ENCODE measurements at places on chromosomes 7 and 10. TPM values are rescaled to one million over a fixed set of nuclear protein-coding genes. Genes with fewer than 3 reads are reported as not detected.

Gene AKR1C1
- polyA plus RNA-seq = 124 TPM

Gene SFTPA1
- not detected for polyA plus RNA-seq

- no peak for DNase-seq
These were observed 851.3 kb downstream of the GRID1 start for GRCh38 chr10:85515316-85515715.

DNA sequence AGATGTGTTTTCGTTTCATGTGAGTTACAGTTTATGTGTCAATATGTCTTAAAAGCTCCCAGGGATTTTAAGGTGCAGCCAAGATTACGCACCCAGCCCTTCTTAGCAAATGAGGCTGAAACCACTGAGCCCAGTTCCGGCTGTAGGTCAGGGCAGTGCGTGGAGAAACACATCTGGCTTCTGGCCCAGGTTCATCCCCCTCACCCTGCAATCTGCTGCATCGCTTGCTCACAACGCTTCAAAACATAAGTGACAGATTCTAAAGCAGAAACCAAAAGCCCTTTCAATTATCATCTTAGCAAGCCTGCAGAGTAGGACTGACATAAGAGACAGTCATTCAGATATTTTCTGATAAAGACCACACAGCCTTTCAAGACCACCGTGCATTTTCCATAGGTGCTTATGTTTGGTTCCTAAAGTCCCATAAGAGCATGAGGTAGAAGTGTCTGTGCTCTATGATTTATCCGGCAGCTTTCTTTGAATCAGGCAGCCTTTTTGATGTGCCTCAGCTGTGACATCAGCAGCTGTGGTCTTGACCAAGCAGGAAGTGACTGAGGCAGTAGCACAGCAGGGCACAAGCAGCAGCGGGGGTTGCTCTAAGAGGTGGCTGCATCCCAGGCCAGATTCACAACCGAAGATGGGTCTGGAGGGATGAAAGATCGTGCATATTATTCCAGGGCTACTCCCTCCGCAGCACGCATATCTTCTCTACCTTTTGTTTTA, 72.1 kb upstream of the LYZL2 start:
- no peak for DNase-seq

GRCh38 chr10:58807629-58808022, 295.0 kb downstream of the BICC1 start:
- peak; percentile 18 for DNase-seq

DNA sequence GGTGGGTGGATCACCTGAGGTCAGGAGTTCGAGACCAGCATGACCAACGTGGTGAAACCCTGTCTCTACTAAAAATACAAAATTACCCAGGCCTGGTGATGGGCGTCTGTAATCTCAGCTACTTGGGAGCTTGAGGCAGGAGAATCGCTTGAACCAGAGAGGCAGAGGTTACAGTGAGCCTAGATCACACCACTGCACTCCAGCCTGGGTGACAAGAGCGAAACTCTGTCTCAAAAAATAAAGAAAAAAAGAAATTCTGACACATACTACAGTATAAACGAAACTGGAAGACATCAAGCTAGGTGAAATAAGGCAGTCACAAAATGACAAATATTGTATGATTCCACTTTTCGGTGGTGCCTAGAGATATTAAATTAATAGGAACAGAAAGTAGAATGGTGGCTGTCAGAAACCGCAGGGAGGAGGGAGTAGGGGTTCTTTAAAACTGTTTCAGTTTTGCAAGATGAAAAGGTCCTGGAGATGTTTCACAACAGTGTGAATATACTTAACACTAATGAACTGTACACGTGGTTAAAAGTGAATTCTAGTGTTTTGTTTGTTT, 23.2 kb downstream of the PILRA start:
- DNase-seq = no peak

DNA sequence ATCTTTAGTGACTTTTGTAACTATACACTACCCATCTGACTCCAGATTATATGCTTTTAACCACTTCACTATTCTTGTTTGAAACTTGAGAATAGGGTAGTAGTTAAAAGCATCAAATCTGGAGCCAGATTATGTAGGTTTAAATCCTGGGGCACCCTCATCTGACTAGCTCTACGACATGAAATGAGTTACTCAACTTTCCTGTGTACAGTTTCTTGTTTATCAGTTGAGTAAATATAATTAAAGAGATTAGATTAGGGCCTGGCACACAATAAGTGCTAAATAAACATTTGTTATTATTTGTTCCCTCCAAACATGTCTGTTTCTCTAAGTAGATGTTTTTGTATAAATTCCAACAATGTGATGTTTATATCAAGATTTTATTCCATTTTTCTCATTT, 485.3 kb upstream of the LRRTM3 start:
- DNase-seq = no peak

DNA sequence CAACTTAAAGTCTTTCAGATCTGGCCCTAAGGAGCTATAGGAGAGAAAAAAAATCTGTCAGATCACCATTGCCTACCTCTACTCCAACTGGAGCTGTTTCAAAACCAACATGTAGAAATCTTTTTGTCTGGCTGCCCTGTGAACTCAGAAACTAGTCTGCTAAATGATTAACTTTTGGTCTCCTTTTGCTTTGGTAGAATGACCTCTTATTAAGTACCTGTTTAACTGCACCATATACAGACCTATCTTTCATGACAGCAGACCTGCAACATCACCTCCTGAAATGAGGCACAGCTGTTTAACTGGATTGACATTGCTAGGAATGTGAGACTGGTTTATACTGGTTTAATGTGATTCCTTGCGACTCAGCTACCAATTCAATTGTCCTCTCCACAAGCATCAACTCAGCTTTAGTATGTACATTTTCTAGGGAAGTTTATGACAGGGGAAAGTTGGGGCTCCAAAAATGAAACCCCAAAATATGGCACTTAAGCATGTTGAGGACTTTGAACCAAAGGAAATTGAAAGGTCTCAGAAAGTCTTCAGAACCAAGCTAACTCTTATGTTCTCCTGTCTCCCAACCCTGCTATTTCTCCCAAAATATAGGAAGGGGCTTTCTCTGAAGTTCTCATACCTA, 1.8 kb downstream of the CYP3A43 start:
- no peak for DNase-seq

DNA sequence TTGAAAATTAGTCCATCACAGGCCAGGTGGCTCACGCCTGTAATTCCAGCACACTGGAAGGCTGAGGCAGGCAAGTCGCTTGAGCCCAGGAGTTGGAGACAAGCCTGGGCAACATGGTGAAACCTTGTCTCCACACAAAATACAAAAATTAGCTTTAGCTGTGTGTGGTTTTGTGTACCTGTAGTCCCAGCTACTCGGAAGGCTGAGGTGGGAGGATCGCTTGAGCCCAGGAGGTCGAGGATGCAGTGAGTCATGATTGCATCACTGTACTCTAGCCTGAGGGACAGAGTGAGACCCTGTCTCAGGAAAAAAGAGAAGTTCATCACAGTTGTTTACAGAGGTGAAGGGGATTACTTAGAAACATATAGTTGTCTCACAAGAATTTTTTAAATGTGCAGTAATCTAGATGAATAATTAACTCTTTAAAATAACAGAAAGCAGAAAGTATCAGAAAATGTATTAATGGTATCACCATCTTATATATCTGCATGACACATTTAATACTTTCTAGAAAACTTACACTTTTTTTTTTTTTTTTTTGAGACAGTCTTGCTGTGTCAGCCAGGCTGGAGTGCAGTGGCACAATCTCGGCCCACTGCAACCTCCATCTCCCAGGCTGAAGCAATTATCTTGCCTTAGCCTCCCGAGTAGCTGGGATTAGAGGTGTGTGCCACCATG, 8.9 kb downstream of the LCOR start:
- DNase-seq = no peak

GRCh38 chr10:71269301-71270288, 49.5 kb upstream of the SLC29A3 start:
- no peak for DNase-seq

DNA sequence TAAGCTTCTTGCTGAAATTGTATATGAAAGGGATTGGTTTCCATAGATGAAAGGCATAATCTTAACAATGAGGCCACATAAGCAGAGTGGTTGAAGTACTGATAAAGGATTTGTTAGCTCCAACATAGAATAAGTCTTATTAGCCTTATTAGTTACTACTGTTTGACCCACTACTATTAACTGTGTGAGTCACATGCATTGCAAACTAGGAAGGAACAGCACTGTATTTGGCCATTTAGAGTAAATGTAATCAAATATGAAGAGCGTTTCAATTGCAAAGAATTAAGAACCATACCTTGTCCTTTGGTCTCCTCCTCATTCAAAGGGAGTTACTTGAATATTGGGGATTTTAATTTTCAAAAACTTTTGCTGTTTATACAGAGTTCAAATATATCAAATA, 428.9 kb downstream of the MDFIC start:
- no peak for DNase-seq

GRCh38 chr10:101073631-101074030, 11.8 kb downstream of the KAZALD1 start:
- no peak for DNase-seq

GRCh38 chr7:136386876-136387275, 409.7 kb upstream of the MTPN start:
- DNase-seq = no peak

GRCh38 chr7:73909051-73909941, 48.3 kb downstream of the TMEM270 start:
- DNase-seq = no peak

DNA sequence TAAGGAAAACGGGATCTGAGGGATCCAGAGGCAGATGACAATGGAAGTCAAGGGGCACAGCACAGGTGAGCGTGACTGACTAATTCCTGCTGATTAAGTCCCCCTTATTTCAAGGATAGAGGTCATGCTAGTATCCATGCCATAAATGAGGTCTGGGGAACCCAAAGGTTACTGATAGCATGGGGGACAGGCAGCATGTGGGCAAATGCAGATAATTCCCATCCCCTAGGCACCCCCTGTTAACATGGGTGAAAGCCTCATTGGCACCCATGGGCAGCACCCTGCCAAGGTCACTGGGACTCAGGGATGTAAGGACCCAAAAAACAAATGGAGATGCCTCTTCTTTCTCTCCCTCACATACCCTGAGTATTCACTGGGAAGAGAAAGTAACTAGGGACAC, 139.7 kb downstream of the WDR11 start:
- DNase-seq = no peak
